ENCODE measurements at places on chromosomes 11 and 22.

DNA sequence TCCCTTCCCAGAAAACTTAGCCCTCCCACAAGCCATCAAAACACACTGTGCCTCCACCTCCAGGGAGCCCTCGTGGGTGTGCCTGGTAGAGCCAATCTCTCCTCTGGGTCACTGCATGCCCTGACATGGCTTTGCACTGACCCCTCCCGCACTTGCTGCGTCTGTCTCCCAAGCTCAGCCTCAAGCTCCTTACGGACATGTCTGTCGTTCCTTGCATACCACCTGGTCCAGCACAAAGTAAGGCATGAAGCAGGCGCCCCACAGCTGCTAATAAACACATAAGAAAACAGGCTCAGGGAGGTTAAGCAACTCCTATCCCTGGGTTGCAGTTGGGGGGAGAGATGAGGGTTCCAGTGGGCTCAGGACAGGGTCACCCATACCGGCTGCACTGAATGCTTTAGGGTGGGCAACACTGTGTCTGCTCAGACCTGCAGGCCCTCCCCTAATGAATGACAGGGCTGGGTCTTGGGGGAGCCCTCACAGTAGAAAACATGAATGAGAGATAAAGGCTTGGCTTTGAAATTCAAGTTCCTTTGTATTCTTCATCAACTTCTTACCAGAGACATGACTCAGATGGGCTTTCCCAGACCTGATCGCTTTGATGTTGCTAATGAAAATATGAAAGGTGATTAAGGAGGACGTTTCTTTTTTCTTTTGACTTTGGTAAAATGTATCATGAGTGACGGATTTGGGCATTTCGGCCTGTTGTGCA lies 38.0 kb downstream of the PHF21B start:
- no peak for DNase-seq

DNA sequence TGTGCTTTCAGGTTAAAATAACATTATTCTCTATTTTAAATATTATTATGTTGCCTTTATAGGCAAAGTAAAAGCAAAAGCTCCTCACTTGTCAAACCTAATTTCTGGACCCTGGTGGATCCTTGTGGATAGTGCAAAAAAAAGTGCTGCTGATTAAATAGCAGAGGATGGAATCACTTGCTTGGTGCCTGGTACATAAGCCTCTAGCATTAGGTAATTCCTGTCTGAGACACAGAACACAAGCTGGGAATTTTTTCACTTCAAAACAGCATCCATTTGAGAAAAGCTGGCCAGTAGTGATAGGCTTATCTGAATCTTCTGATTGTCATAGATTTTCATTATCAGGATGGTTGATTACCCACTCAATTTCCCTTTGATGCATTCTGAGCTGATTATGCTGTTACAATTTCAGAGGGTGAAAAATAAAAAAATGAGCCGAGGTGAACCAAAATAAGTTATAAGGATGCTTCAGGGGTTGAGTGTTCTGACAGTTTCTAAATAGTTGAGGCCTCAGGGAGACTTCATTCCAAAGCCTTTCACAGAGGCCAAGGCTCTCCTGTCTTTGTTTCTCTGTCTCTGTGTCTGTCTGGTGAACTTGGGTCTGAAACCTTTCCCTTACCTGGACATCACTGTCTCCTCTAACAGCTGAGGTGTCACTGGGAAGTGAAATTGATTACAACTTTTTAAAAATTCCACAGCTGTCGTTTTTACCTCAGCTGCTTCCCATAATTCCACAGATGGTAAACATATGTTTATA lies 242.9 kb downstream of the NELL1 start:
- no peak for DNase-seq

DNA sequence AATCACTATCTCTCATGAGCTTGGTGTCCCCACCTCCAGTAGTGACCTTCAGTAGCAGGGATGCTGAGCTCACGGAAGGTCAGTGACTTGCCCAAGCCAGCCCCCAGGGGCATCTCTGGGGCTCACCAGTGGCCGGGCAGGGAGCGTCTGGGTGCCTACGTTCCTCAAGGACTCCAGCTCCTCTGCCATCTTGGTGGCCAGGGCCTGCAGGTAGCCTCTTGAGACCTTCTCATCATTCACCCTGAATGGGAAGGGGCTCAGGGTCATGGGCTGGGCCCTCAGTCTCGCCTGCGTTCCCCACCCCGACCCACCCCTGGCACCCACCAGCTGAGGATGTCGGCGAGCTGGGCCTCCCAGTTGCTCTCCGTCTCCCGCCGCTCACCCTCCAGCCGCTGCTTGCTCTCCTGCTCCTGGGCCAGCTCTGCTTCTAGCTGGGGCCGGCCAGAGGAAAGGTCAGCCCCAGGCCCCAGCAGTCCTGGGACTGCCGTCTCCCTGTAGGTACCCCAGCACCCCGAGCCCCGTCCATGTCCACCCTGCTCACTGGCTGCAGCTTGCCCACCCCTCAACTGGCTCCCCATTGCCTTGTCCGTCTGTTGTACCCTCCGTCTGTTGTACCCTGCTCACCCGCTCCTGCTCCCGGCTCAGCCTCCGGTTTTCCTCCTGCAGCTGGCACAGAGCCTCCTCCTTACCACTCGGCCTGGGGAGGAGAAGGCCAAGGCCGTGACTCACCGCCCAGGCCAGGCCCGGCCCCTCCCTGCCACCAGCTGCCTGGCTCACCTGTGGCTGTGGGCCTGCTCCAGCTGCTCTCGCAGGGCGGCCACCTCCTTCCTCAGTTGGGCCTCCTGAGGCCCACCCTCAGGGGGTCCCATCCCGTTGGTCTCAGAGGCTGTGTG lies 9.5 kb downstream of the CDC42BPG start:
- DNase-seq: no peak

DNA sequence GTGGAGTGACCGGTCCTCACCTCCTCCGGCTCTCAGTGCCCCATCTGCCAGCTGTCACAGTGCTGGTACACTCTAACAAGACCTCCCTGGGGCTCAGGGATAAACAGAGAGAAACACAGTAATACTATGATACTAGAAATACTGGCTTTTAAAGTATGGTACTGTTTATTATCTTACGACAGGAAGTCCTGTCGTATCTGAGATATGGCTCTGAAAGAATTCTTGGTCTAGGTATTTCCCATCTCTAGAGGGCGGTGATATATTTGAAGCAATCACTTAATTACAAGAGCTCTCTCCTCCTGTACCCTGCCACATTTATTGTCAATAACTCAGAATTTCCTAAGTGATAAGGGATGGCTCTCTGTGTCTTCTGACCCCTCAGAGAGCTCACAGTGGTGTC lies 119.1 kb downstream of the RRM1 start:
- no peak for DNase-seq
